ENCODE measurements at places on chromosomes 12 and 14.

GRCh38 chr12:27970401-27971120, 2.0 kb downstream of the PTHLH start:
- no peak for DNase-seq

DNA sequence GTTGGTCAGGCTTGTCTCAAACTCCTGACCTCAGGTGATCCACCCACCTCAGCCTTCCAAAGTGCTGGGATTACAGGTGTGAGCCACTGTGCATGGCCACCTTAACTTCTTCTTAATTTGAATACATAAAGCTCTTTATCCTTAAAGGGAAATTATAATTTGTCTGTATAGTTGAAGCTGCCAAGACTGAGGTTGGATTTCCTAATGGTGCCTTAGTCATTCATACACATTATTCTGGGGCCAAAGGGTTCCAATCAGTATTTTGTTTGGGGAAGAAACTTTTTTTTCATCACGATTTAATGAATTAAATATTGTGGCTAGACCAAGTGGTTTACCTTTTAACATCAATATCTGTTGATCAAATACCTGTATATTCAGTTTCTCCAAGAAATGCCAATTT, 135.9 kb downstream of the SYT1 start:
- no peak for DNase-seq

DNA sequence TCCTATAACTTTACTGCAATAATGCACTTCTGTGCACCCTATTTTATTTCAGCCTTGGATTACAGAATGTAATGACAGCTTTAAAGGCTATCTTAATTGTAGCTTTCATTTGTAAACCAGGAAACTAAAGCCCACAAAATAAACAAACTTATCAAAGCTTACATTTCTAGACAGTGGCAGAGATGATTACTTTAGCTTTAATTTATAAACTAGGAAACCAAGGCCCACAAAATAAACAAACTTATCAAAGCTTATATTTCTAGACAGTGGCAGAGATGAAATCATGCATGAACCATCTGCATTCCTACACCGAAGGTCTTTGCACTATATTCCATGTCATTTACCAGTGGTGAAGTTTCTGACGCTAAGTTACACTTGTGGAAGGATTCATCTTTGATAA, 74.4 kb downstream of the PRKD1 start:
- DNase-seq = no peak

- no peak for DNase-seq
Observed at GRCh38 chr12:55060470-55060869, 40.7 kb downstream of the NEUROD4 start.

DNA sequence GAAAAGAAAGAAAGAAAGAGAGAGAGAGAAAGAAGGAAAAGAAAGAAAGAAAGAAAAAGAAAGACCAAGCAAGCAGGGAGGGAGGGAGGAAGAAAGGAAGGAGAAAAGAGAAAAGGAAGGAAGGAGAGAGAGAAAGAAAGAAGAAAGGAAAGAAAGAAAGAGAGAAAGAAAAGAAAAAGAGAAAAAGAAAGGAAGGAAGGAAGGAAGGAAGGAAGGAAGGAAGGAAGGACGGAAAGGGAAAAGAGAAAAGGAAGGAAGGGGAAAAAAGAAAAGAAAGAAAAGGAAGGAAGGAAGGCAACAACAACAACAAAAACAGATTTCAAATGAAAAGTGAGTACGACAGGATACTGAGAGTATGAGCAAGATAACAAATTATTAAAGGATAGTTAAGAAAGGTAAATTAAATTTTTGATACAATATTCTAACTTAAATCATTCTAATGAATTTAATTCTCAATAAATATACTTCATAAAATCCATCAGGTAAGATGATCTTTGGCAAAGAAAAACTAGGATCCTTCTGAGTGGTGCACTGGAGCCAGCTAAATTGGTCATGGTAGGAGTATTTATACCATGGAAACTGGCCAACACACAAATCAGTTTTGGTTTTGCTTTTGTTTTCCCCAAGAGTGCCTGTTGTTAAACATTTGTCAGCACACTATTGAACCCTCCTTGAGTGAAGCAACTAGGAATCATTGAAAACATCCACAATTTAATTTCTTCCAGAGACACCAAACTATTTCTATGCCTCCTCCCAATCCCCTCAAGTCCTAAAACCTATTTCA, 56.1 kb upstream of the DYRK2 start:
- no peak for DNase-seq

DNA sequence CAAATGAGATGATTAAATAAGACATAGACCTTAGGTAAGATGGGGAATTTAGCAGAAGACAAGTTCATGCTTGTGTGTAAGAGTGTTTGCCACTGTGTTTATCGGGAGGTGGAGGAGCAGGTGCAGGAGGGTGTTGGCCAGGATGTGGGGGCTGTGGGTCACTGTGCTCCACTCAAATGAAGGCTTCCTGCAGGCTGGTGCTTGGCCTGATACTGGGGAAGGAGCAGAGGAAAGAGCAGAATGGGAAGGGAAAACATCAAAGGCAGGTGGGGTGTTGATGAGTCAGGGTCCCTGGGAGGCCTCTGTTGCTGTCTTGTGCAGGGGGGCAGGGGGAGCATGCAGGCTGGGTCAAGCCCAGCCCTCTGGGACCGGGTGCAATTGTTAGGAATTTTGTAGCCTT, 126.5 kb downstream of the TSPAN9 start:
- DNase-seq = no peak

DNA sequence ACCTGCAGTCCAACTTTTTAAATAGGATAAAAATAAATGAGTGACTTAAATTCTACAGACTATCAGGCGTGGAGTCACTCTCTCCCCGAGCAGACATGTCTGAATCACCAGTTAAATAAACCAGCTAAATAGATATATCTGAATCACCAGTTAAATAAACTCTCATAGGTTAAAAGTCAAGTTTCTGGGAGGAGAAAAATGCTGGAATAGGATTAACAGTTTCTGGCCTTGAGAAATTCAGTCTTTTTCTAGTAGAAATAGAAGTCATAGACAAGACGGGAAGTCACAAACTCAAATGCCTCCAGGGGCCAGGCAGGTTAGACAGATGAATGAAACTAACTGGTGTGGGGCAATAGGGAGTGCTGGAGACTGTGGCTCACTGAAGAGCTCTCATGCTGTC, 258.6 kb upstream of the TMEM132C start:
- peak; percentile 58 for DNase-seq

GRCh38 chr14:26870722-26871617, 273.1 kb upstream of the NOVA1 start:
- DNase-seq = no peak

DNA sequence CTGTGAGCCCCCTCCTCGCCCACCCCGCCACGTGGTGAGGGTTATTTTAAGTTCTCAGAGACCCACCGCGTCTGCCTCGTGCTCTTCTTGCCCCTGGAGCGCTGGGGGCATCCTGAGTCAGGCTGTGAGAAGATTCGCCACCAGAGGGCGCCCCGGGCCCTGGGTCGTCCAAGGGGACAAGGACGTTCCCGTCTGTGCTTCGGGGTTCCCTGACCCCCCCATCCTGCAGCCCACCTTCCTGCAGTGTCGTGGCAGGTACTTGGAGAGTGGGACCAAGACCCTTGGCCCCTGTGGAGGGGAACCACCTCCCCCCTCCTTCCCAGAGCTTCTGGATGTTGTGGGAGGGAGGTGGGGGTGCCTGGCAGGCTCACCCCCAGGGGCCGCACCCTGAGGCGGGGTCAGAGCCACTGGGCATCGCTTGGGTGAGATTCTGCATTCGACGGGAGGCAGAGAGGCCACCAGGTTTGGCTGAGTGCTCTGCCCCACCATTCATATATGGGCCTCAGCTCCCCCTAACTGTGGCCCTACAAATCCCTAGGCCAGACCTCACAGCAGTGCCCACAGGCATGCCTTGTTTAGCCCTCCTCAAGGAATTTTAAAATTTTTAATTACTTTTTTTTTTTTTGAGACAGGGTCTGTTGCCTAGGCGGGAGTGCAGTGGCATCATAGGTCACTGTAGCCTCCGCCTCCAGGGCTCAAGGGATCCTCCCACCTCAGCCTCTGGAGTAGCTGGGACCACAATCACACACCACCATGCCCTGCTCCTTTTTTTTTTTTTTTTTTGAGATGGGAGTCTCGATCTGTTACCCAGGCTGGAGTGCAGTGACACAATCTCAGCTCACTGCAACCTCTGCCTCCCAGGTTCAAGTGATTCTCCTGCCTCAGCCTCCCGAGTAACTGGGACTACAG, 17.0 kb downstream of the RHOF start:
- DNase-seq = no peak

- no peak for DNase-seq
Observed at GRCh38 chr12:92208613-92209121, 63.0 kb upstream of the BTG1 start.

DNA sequence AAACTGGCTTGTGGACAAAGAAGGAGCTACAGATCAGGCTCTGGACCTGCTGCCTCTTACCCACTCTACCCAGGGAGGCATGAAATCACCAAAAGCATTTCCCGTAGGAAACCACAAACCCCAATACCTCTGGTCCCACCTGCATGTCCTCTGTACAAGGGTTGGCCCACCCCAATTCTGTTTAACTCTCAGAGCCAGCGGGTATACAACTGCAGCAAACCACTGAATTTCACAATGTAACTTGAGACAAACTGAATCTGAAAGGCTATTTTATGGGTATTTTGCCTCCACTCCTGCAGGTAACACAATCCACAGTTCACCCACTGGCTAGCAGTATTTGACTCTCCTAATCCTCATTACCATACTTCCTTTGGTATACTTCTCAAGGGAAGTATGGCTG, 16.5 kb downstream of the SIX1 start:
- no peak for DNase-seq

- no peak for DNase-seq
Observed at GRCh38 chr12:29961231-29961630, 177.5 kb upstream of the TMTC1 start.

GRCh38 chr12:16358878-16359277, 11.4 kb downstream of the MGST1 start:
- DNase-seq = no peak

GRCh38 chr14:60353420-60353819, 104.4 kb downstream of the PPM1A start:
- no peak for DNase-seq

GRCh38 chr12:128236525-128236924, 30.4 kb upstream of the TMEM132C start:
- no peak for DNase-seq

- DNase-seq = no peak
Observed at GRCh38 chr12:27367078-27367477, 34.4 kb downstream of the BMAL2 start.

GRCh38 chr12:29499235-29499634, 1.7 kb upstream of the OVCH1 start:
- DNase-seq = no peak
